Activated T-helper 2 cell treated with anti-CD3 and anti-CD28 coated beads, Interferon-gamma antibody, Interleukin-2, Interleukin-4, amounts not matched to agents 10 μg/mL and 5 μg/mL and 100 μg/mL, durations not matched to agents 14 hours and 24 hours and 36 hours (primary cell): ENCODE measurements at places on chromosomes 6 and 20.

DNA sequence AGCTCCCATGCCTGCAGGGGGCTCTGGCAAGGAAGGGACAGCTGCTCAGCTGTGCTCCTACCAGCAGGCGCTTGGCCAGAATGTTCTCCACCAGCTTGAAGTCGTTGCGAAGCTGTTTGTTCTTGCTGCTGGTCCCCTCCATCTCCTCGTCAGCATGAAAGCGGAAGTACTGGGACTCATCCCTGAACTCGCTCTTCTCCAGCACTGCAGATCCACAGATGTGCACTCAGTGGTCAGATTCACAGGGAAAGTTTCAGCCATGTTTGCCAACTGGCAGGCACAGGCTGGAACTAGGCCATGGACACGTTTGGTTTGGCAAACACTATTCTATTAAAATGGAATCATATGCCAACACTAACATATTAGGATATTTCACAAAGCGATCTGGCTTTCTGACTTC lies 167.9 kb downstream of the PREX1 start:
- H3K36me3 ChIP-seq: peaks cover 55% of the 10 kb centered on the region
- no peak overlapping the region for H3K4me3 ChIP-seq
- H3K27ac ChIP-seq: no peak overlapping the region
- H3K4me1 ChIP-seq: no peaks in the 10 kb centered on the region

- H3K27ac ChIP-seq: no peak overlapping the region
- H3K27me3 ChIP-seq: no peaks in the 10 kb centered on the region
- peaks cover 13% of the 10 kb centered on the region for H3K36me3 ChIP-seq
- no peak overlapping the region for H3K4me3 ChIP-seq
These were observed 8.7 kb downstream of the MAP1LC3A start for GRCh38 chr20:34566978-34567891.

DNA sequence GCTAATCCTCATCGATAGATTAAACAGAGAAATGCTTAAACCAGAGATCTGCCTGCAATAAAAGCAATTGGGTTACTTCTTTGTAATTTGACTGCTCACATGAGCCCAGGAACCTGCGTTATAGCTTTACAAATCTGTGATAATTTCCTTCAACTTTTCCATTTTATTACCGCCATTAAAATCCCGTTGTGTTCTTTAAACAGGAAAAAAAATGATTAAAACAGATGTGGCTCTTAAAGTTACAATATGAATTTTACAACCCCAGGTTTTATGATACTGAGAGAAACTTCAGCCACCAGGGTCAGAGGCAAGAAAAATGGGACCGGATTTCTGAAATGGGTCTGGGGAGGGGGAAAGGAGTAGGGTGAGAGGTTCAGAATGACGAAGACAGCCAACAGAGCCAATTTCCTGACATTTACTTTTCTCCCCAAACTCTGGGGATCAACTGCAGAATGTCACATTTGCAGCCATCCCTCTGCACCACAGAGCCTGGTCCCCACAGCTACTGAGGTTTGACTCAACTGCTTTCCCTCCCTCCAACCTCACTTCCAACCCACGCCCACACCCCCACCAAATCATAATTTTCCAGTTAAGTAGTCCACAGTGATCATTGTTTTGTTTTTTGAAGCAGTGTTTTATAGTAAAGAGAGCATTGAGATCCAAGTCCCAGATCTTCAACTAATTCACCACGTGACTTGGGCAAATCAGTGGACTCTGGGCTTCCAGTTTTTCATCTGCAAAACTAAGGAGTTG lies 77.6 kb upstream of the EYA2 start:
- no peak overlapping the region for H3K4me3 ChIP-seq
- no peaks in the 10 kb centered on the region for H3K4me1 ChIP-seq
- no peak for DNase-seq
- H3K36me3 ChIP-seq: no peaks in the 10 kb centered on the region
- H3K27ac ChIP-seq: no peak overlapping the region

GRCh38 chr6:151576633-151577032 lies 82.8 kb downstream of the CCDC170 start:
- H3K27ac ChIP-seq: no peak overlapping the region
- H3K4me3 ChIP-seq: no peak overlapping the region
- H3K27me3 ChIP-seq: peaks cover 5% of the 10 kb centered on the region
- no peak for DNase-seq
- no peaks in the 10 kb centered on the region for H3K36me3 ChIP-seq

DNA sequence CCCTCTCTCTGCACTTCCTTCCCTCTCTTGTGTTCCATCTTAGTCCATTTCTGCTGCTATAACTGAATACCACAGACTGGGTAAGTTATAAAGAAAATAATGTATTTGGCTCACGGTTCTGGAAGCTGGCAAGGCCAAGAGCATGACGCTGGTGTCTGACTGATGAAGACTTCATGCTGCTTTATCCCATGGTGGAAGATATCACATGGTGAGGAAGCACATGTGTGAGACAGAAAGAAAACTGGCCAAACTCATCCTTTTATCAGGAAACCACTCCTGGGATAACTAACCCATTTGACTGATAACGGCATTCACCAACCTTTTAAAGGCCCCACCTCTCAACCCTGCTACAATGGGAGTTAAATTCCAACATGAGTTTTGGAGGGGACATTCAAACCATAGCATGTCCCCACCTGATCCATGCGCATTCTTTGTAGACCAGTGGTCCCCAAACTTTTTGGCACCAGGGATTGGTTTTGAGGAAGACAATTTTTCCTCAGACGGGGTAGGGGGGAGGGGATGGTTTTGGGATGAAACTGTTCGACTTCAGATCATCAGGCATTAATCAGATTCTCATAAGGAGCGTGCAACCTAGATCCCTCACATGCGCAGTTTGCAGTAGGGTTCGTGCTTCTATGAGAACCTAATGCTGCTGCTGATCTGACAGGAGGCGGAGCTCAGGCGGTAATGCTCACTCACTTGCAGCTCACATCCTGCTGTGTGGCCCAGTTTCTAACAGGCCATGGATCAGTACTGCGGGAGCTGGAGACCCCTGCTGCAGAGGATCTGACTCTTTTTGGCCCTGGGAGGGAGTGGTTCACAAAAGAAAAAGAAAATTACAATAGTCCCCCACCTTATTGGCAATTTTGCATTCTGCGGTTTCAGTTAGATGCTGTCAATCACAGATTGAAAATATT lies 71.7 kb upstream of the RNF24 start:
- no peak overlapping the region for H3K27ac ChIP-seq
- peaks cover 35% of the 10 kb centered on the region for H3K4me1 ChIP-seq
- peaks cover 4% of the 10 kb centered on the region for H3K36me3 ChIP-seq
- H3K27me3 ChIP-seq: peaks cover 1% of the 10 kb centered on the region

GRCh38 chr6:144408161-144408560 lies 123.0 kb downstream of the UTRN start:
- H3K27ac ChIP-seq: no peak overlapping the region
- H3K36me3 ChIP-seq: peaks cover 49% of the 10 kb centered on the region
- no peak for DNase-seq
- no peaks in the 10 kb centered on the region for H3K27me3 ChIP-seq
- peaks cover 16% of the 10 kb centered on the region for H3K4me1 ChIP-seq

GRCh38 chr6:170035901-170036304 lies 255.0 kb downstream of the DLL1 start:
- H3K4me1 ChIP-seq: no peaks in the 10 kb centered on the region
- no peak overlapping the region for H3K4me3 ChIP-seq
- H3K27me3 ChIP-seq: no peaks in the 10 kb centered on the region
- no peak for DNase-seq

DNA sequence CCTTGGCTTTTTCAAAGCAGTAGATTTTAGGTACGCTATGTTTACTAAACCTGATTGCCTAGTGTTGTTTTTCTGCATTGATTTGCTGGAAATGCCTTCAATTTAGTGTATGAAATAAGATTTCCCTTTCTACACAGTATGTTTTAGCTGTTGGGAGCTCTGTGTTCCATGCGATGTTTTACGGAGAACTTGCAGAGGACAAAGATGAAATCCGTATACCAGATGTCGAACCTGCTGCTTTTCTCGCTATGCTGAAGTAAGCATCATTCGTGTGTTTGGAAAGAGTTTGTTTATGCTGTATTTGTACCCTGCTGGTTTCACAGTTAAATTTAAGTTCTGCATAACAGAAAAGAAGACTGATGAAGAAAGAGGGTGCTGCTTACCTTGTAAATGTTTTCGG lies 1.9 kb downstream of the BTBD3 start:
- H3K36me3 ChIP-seq: peaks cover 6% of the 10 kb centered on the region
- H3K27ac ChIP-seq: no peak overlapping the region
- DNase-seq: no peak

DNA sequence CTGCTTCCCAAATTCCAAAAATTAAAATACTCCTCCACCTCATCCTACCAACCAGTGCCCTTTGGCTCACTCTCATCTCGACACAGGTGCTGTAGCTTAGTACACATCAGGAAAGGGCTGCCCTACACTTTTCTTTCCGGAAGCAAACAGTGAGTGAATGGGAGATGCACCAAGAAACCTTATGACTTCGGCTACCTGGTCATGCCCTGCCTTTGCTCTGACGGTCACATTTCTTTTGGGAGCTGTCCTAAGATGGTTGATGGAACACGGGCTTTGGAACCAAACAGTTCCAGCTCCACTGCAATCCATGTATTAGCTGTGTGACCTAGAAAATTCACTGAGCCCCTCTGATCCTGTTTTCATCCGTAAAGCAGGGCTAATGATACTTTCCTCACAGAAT lies 92.7 kb upstream of the ASF1A start:
- H3K4me3 ChIP-seq: no peak overlapping the region
- H3K36me3 ChIP-seq: peaks cover 11% of the 10 kb centered on the region
- H3K4me1 ChIP-seq: peaks cover 21% of the 10 kb centered on the region
- no peaks in the 10 kb centered on the region for H3K27me3 ChIP-seq

DNA sequence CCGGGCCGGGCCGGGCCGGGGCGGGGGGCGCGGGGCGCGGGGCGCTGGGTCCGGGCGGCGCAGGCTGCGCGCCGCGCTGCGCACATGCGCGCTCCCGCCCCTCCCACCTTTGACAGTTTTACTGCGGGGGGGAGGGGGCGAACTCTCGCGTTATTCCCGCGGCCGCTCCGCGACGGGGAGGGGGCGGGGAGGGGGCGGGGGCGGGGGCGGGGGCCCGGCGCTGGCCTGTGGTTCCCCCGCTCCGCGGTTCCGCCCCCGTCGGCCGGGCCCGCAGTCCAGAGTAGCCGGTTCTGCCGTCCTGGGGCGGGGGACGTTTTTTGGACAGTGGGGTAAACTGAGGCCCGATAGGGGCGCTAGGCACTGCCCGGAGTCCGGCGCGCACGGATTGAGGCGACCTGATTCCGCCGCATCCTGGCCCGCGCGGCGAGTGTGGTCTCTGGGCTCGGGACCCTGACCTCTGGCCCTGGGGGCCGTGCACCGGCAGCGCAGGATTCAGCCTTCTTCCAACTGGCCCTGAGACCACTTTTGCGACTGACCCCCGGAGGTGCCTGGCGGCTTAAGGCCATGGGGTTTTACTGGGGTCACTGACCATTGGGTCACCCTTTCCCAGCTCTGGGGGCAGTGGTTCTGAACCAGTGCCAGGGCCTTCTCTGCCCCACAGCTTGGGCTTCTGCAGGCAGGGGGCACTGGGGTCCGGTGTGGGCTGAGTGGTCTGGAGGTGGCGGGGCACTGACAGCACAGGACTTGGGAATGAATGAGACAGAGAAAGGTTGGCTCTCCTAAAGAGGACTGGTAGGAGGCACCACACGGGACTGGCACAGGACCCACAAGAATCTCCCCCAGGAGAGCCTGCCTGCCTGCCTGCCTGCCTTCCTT lies at the start of gene ZNF512B:
TSS of gene ZNF512B (minus strand) at position 93 of the 876 bp plus-strand sequence. CDS start 1,980 bp downstream, outside the sequence.
- H3K36me3 ChIP-seq: peaks cover 43% of the 10 kb centered on the region
- DNase-seq: peak; percentile 51
- H3K4me1 ChIP-seq: peaks cover 15% of the 10 kb centered on the region
- peak within 1 kb of the TSS; percentile 86 for H3K4me3 ChIP-seq

- peak overlapping the region; percentile 85 for H3K27ac ChIP-seq
- DNase-seq: peak; percentile 48
- peak overlapping the region; percentile 81 for H3K4me3 ChIP-seq
- peaks cover 5% of the 10 kb centered on the region for H3K36me3 ChIP-seq
- H3K27me3 ChIP-seq: no peaks in the 10 kb centered on the region
These were observed 715 bp downstream of the SOX12 start for GRCh38 chr20:325889-326644.

GRCh38 chr6:146876271-146877151 lies 277.7 kb downstream of the ADGB start:
- DNase-seq: no peak
- no peak overlapping the region for H3K4me3 ChIP-seq
- H3K4me1 ChIP-seq: peaks cover 27% of the 10 kb centered on the region
- peak overlapping the region; percentile 85 for H3K27ac ChIP-seq
- H3K36me3 ChIP-seq: no peaks in the 10 kb centered on the region

DNA sequence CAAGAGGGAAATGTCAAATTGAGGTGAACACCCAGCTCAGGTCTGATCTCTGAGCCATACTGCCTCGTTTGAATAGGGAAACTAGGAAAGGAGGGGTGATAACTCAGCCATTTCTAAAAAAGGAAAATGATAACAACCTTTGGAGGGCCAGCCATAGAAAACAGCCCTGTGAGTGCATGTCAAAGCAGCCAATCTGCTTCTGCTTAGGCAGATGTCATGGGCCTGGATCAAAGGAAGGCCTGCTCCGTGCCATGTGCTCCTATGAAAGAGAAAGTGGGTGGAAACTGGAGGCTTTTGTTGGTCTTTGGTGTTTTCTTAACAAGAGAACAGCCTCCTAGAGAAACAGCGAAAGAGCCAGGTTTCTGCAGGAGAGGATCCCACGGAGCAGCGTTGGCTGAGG lies 428.0 kb downstream of the DHX35 start:
- DNase-seq: no peak
- H3K4me3 ChIP-seq: no peak overlapping the region
- no peaks in the 10 kb centered on the region for H3K36me3 ChIP-seq
- no peak overlapping the region for H3K27ac ChIP-seq

DNA sequence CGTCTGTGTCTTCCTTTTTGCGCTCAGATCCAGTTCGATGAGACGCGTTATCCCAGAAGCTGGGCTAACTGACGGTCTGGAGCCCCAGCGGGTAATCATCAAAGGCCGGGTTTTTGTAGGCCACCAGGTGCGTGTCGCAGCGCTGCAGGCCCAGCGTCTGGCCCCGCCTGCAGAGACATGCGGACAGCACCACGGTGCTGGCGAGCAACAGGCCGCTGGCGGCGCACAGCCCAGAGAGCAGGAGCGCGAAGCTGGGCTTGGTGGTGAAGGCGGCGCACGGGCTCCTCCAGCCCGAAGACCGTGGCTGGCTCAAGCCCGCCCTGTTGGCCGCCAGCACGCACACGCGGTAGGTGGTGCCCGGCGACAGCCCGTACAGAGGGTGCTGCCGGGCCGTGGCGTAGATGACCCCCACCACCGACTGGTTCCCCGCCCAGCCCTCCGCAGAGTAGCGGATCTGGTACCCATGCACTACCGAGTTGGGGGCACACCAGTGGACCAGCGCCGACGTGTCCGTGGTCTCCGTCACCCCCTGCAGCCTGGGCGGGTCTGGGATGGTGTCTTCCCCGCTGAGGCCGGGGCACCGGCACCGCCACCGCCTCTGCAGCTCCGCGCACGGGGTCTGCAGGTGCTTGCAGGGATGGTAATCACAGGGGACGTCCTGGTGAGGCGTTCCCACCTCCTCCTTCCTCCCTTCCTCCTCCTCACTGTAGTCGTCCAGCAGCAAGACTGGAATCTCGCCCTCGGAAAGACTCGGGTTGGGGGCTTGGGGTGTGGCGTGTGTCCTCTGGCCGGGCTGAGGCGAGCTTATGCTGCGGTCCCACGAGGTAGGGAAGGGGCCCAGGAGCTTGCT lies 12.7 kb downstream of the LRRN4 start:
- H3K27me3 ChIP-seq: no peaks in the 10 kb centered on the region
- H3K4me3 ChIP-seq: no peak overlapping the region
- no peak for DNase-seq
- H3K36me3 ChIP-seq: peaks cover 37% of the 10 kb centered on the region
- no peaks in the 10 kb centered on the region for H3K4me1 ChIP-seq
